Neuronal stem cell (in vitro differentiated cells): ENCODE measurements at places on chromosomes 5 and 9.
A peak's percentile ranks its signal among the peaks of the same experiment; 100 is the strongest.

- DNase-seq = no peak
Observed at GRCh38 chr9:136623016-136623841, 39.5 kb upstream of the EGFL7 start.

- DNase-seq = no peak
Observed at GRCh38 chr5:1503241-1504068, 20.3 kb downstream of the LPCAT1 start.

DNA sequence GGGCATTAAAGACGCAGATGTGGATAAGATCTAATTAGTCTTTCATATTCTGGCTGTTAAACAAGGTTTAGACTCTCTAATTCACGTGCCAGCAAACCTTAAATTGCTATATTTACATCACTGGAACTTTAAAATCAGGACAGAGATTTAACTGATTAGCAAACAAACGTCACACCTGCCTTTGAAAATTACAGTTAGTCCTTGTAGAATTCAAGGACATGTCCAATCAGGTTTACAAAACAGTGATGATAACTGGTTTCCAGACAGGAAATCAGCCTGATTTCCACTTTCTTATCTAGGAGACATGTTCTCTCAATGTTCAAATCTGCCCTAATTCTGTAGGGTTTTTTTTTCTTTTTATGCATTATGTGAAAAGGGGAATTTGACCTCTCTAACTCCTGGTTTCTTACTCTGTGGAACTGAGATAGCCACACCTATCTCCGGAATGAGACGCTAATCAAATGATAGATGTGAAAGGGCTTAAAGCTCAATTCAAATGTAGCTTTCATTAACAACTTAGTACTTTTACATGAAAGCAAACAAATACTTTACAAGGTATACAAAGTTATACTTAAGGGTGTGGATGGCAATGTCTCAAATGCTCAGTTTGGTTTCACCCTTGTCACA is 26.5 kb downstream of the SPINK5 start:
- DNase-seq = no peak

DNA sequence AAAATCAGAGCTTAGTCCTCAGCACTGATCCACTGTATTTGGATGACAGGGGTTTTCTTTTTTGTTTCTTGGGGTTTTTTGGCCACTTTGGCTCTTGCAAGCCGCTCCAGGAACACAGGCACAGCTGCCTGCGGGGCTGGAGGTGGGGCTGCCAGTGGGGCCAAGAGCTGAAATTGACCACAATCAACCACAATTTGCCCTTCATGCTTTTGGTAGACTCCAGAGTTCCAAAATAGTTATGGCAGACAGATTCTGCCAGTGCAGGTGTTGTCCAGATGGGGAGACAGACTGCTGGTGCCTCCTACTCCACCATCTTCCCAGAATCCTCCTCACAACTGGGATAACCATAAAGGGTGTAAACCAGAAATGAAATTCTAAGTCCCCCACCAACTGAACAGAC is 36.5 kb downstream of the PLEKHG4B start:
- DNase-seq = no peak

DNA sequence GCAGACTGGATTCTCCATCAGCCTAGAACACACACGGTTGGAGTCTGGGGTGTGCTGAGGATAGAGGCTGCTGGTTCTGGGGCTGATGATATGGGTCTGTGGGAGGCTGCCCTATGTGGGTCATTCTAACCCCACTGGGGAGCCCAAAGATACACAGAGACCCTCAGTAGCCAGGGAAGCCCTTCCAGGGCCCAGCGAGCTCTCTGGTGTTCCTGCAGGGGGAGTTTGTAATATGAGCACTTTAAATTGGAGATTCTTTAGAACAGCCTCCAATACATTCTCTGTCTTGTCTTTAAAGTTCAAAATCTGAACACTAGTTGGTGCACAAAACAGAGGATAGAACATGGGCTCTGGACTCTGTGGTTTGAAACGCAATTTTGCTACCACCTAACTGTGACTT is 2.4 kb downstream of the ACTL7A start:
- DNase-seq = no peak

- no peak for DNase-seq
Observed at GRCh38 chr5:181044093-181044599, 4.1 kb downstream of the BTNL9 start.

DNA sequence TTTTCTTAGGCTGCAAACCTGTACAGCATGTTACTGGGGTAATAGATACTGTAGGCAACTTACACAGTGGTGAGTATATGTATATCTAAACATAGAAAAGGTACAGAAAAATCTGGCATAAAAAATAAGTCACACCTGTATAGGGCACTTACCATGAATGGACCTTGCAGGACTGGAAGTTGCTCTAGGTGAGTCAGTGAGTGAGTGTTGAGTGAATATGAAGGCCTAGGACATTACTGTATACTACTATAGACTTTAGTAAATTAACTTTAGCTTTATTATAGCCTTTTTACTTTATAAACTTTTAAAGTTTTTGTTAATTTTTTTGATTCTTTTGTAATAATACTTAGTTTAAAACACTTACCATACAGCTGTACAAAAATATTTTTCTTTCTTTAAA is 51.3 kb downstream of the DENND4C start:
- no peak for DNase-seq

- DNase-seq = no peak
Observed at GRCh38 chr5:11139217-11139865, 378.3 kb upstream of the DAP start.

DNA sequence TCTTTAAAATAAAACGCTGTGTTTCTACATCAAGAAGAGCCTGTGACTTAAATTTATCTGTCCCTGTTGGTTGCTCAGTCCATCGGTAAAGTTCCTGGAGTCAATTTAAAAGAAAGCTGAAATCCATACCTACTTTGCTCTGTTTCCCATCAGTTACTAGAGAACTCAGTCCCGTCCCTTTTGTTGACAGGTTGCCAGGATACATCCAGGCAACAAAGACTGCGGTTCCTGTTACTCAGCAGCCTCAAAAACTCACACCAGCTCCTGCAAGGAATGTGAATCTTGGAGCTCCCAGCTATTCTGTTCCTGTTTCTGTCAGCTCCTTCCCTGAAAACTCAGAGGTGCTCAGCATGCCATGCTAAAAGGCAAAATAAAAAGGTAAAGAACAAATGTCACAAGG is at the start of gene ZNF474:
ZNF474 (plus strand) TSS at position 241 of the 400 bp plus-strand sequence. CDS start 22,445 bp downstream, outside the sequence.
- DNase-seq = peak; percentile 85

DNA sequence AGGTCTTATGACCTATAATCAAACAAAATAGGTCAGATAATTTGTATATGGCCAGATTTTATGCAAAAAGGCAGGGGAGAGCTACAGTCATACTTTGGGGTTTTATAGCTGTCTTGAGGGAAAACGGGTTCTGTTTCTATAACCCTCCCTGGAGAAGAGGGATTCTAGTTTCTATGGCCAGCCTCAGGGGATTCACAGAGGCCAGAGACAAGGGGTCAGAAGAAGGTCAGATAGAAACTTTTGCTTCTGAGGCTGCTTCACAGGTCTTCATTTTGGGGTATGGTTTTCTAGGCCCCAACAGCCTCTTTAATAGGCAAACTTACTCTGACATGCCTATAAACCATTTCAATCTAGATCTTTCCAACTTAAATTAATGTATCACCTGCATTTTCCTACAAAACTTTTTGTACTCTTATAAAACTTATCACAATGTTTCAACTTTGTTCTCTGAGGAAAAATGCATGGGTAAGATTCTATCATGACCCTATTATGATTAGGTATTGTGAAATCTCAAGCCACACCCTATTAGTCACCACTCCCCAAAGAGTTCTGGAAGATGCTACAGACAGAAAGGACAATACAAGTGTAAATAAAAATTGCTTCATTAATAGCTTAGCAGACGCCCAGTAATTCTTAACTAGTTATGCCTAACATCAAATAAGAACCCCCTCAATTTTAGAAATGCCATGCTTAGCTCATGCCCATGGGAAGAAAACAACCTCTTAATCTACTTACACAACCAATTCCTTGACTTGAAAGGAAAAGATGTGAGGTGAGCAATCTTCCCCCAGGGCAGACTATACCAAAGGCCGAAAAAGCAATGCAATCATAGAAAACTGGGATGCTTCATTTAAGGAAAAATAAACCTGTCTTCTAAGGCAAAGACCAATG is 396.6 kb downstream of the TLR4 start:
- DNase-seq = no peak

GRCh38 chr5:39588179-39588578 is 163.4 kb upstream of the DAB2 start:
- no peak for DNase-seq

DNA sequence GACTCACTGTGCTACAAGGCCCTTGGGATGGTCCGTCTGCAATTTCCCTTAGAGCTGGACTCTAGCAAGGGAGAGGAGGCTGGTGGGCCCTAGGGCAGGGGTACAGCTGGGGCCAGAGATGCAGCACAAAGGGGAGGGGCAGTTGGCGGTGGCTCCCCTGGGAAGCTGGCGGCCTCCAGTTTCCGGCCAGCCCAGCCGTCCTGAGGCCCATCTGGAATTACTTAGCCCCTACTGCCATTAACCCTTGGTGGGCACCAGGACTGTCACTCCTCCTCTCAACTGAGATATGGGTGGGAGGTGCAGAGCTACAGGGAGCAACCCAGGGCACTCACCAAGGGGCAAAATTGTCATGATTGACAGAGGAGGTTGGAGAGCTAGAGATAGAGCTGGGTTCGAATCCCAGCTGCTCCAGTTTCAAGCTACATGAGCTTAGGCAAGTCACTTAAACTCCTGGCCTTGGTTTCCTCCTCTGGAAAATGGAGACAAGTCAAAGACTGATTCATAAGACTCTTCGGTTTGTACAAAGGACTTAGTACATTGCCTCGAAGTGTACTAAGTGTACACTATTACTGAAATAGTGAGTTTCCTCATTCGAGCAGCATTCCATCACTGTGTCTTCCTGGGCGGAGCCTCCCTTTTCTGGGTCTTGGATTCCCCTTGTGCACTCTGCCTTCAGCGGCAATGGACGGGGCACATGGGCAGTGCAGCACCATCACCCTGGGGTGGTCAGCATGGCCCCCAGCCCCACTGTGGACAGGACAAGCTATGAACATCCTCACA is 2.7 kb upstream of the PDGFRB start:
- DNase-seq = no peak

DNA sequence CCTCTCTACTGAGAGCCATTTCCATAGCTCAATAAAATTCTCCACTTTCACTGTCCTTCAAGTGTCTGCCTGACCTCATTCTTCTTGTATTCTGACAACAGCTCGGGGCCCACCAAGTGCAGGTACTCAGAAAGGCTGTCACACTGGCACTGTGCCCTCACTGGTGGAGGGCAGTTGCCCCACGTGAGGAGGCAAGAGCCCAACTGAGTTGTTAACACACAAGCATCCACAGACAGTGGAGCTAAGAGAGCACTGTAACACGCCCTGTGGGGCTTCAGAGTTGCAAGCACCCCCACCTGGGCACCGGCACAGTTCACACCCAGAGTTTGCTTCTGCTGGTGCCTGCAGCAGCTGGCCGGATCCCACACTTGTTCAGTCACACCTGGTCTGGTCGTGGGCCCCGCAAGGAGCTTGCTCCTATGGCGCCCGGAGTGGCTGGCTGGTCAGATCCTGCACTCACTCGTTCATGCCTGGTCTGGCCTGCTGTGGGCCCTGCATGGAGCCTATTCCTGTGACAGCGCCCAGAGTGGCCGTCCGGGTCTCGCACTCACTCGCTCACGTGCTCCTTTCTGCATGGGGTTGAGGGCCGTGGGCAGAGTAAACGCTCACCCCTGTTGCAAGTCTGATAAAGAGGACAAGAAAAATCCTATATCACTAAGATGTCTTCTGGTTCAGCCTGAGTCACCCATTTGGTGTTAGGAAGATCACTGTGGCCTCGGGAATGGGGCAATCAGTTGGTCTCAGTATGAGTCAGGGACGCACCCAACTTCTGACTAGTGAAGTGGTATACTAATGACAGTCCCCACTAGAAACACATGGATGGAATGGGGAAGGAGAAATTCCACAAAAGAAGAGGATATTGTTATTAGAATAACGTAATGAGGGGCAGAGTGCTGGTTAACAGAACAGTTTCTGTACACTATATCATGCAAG is 87.0 kb upstream of the CCNH start:
- no peak for DNase-seq

GRCh38 chr5:87198010-87198409 is 69.7 kb upstream of the RASA1 start:
- DNase-seq = no peak

DNA sequence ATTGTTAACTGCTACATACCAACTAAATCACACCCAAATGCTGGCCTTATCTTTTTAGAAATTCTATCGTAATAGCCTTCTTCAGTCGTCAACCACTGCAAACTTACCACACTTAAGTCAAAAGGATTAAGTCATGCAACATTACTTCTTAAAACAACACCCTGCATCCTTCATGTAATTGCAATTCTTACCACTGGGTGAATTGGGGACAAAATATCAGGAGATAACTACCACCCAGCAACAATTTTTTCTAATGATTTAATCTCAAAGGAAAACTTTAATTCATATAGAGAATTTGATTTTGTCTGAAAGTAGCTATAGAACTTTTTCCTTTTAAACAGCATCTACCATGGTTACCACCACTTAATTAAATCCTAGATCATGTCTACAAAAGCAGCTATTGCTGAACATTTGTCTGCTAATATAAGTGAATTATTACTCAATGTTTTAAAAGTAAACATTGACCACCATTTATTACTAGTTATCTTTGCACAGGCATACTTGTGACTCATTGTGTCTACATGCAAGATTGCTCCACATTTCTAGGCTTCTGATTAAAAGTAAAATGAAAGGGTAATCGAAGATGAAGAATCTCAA is 10.5 kb downstream of the MLLT3 start:
- no peak for DNase-seq

DNA sequence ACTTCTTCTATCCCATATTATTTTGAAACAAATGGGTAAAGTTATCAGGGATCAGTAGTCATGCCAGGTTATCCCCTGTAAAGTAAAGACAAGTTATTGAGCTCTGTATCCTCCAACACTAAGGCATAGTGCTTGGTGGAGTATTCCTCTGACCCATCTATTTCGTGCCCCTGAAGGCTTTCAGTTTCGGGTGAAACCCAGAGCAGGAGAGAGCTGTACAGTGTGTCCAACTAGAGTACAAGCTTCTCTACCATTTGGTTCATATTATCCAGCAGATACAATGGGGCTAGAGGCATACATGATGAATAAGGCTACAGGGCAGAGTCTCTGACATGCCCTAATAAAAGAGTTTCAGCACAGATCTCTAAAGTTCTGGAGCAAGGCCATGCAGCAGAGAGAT is 3.2 kb upstream of the SLC22A4 start:
- DNase-seq = no peak

- no peak for DNase-seq
Observed at GRCh38 chr5:14414656-14415023, 167.0 kb upstream of the OTULINL start.

- no peak for DNase-seq
Observed at GRCh38 chr5:95035891-95036685, 248.8 kb downstream of the MCTP1 start.

GRCh38 chr5:51373880-51374523 is 9.2 kb upstream of the ISL1 start:
- no peak for DNase-seq

DNA sequence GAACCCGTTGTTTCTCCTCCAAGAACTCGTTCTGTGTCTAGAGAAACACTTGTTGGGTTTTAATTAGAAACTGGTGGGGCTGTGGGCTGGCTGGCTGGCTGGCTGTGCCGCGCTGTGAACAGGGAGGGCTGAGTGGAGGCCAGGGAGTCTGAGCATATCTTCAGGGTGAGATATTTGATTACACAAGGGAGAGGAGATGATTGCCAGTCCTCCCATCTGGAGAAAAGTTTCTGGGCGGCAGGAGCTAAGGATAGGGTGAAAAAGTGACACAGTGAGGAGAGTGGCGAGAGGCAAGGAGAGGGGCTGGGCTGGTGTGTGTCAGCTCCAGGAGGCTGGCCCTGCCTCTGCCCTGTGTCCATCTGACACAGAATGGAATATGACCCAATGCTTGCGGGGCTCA is 63.0 kb downstream of the GDNF start:
- no peak for DNase-seq

GRCh38 chr9:10548348-10548747 is 64.5 kb downstream of the PTPRD start:
- no peak for DNase-seq
